NCI-H187 (cell line): ENCODE measurements at places on chromosomes 13 and 19.
A peak's percentile ranks its signal among the peaks of the same experiment; 100 is the strongest.

GRCh38 chr13:113155201-113155600 lies 3.2 kb upstream of the PROZ start:
- no peak for DNase-seq

GRCh38 chr19:49094505-49095482 lies 9.5 kb downstream of the SNRNP70 start:
- DNase-seq = no peak

DNA sequence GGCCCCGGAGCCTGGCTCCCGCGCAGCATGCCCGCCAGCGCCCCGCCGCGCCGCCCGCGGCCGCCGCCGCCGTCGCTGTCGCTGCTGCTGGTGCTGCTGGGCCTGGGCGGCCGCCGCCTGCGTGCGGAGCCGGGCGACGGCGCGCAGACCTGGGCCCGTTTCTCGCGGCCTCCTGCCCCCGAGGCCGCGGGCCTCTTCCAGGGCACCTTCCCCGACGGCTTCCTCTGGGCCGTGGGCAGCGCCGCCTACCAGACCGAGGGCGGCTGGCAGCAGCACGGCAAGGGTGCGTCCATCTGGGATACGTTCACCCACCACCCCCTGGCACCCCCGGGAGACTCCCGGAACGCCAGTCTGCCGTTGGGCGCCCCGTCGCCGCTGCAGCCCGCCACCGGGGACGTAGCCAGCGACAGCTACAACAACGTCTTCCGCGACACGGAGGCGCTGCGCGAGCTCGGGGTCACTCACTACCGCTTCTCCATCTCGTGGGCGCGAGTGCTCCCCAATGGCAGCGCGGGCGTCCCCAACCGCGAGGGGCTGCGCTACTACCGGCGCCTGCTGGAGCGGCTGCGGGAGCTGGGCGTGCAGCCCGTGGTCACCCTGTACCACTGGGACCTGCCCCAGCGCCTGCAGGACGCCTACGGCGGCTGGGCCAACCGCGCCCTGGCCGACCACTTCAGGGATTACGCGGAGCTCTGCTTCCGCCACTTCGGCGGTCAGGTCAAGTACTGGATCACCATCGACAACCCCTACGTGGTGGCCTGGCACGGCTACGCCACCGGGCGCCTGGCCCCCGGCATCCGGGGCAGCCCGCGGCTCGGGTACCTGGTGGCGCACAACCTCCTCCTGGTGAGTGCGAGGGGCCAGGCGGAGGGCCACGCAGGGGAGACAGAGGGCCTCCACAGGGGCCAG lies at the start of gene KL:
Gene KL, plus strand, starts transcription at position 10 of the 909 bp plus-strand sequence. Its CDS starts 18 bp downstream, at position 28.
- DNase-seq = no peak

GRCh38 chr19:46601318-46602224 lies at the start of gene CALM3:
Gene CALM3 (plus strand): TSS chr19:46601330. CDS start chr19:46601435, 105 bp downstream.
- DNase-seq = no peak

DNA sequence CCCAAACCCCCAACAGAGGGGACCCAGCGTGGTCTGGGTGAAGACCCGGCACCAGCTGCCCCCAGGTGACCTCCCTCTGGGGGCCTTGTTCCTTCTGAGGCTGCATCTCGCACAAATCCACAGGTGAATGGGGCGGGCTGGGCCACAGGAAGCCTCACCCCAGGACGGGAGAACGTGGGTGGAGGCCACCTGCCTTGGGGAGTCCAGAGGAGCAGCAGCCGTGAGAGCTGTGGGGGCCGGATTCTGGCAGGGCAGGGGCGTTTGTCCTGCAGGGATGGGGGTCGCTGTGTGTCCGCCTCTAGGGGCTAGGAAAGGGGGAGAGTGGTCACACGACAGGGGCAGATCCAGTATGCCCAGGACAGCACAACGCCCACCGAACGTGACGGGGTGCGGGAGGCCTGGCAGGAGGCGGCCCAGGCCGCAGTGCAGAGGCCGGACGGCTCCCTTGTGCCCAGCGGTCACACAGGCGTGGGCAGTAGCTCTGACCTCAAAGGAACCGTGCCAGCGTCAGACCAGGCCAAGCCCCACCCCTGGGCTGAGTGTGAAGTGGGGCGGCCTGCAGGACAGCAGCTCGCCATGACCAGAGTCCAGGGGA lies 6.7 kb downstream of the POLR2E start:
- DNase-seq = no peak

DNA sequence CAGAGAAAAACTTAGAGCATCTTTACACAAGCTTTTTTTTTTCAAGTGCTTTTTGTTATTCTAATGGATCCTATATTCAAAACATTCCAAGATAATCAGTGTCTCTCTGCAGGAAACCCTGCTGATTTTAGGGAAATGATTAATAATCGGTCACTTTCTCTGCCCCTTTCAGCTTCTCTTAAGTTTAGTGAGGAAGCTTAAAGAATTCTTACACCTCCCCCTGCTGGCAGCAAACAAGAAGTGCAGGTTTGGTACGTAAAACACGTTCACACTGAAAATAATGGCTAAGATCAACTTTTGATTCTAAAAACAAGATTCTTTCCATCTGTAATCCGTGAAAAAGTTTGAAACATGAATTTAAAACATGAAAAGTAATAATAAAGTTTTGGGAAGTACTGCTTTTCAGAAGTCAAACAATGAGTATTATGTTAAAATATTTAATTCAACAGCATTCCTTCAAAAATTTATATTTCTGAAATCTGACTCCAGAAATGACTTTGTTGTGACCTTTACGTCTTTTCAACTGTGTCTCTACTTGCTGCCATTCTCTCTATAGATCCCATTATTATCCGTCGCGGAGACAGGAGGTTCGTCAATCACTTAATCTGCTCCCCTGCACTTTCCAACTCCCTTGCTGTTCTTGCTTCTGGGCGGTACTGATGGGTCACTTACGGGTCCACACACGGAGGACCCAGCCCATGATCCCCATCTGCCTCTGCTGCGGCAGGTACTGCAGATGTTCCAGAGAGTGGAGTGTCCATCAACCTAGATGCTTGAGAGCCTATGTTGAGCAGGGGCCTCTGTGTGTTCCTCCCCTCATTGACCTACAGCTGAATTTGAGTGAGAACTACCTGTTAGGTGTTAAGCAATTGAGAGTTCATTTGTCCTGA lies 203.1 kb upstream of the EDNRB start:
- DNase-seq = no peak

GRCh38 chr13:100860866-100861265 lies 186.3 kb upstream of the TMTC4 start:
- DNase-seq = no peak

- no peak for DNase-seq
Measured at GRCh38 chr19:40279761-40280607, 5.2 kb downstream of the AKT2 start.

- peak; percentile 46 for DNase-seq
Measured at GRCh38 chr19:12766051-12766521, 9.3 kb downstream of the HOOK2 start.

GRCh38 chr13:52187029-52187423 lies 27.6 kb upstream of the NEK3 start:
- DNase-seq = no peak

DNA sequence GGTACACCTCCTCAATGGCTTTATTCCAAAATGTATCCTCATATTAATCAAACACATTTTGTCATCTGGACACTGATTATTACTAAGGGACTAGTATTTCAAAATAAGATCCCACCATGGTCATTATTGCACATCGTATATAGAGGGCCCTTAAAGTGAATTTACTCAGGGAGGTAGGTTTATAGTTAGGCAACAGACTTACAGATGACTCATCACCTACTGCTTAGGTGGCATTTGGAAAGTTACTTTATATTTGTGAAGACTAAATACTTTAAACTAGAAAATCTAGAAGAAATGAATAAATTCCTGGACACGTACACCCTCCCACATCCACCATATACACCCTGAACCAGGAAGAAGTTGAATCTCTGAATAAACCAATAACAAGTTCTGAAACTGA lies 353.0 kb downstream of the KCTD12 start:
- DNase-seq = no peak

GRCh38 chr19:6238256-6238642 lies 41.5 kb downstream of the MLLT1 start:
- DNase-seq = no peak

GRCh38 chr13:37201081-37201480 lies 95.6 kb upstream of the CSNK1A1L start:
- DNase-seq = no peak

DNA sequence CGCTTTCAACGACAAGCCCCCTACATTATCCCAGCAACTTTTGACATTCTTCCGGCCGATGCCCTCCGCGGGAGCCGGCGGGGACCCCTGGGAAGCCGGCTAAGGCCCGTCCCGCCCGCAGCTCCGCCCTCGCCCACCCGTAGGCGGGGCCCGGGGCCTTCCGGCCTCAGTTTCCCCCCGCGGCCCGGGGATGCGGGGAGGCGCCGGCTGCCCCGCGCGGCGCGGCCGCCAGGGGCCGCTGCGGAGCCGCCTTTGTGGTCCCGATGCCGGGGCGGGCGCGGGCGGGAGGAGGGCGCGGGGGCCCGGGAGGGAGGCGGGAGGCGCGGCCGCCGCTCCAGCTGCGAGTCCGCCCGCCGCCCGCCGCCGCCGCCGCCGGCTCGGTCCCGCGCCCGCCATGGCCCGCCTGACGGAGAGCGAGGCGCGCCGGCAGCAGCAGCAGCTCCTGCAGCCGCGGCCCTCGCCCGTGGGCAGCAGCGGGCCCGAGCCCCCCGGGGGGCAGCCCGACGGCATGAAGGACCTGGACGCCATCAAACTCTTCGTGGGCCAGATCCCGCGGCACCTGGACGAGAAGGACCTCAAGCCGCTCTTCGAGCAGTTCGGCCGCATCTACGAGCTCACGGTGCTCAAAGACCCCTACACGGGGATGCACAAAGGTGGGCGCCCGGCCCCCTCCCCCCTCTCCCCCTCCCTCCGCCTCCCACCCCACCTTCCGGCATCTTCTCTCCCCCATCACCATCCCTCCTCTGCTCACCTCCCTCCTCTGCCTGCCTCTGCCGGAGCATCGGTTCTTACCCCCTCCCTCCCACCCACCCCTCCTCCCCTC lies at the start of gene CELF5:
Gene CELF5, plus strand, starts transcription at position 316 of the 823 bp plus-strand sequence. Its CDS starts 79 bp downstream, at position 395.
- DNase-seq = no peak

DNA sequence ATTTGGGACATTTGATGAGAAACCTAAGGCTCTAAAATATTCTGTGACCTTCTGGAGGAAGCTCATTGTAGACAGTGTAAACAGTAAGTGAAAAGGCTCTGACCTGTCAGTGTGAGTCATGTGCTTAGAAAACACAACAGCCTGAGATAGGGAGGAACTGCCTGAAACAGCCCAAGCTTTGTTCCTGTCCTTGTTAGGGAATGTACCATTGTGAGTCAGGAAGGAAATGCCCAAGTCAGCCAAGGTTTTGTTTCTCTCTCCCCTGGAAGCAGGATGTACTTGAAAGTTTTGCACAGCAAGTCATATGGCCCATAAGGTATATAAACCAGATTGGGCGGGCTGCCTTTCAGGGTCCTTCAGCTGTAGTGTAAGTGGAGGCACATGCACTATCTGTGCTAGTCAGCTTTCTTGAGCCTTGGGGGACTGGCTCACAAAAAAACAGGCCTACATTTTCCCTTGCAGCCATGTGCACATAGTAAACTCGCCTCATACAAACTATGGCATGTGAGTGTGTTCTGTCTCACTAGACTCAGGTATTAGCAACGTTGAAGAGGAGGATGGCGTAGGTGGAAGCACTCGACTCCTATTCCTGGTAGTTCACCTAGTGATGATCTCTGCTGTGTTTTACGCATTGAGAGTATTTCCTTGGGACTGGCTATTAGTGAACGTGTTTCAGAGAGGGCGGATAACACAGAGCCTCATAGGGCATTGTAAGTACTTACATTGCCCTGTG lies 141.2 kb upstream of the KLHL1 start:
- DNase-seq = no peak

GRCh38 chr19:39676004-39676403 lies 20.3 kb downstream of the LGALS16 start:
- no peak for DNase-seq

GRCh38 chr13:92158346-92158745 lies 759.9 kb downstream of the GPC5 start:
- no peak for DNase-seq

GRCh38 chr19:1754636-1755466 lies 1.5 kb downstream of the ONECUT3 start:
- no peak for DNase-seq

- no peak for DNase-seq
Measured at GRCh38 chr19:45063851-45064801, 12.2 kb downstream of the ZNF296 start.

- DNase-seq = no peak
Measured at GRCh38 chr13:95955255-95955654, 97.9 kb downstream of the UGGT2 start.

DNA sequence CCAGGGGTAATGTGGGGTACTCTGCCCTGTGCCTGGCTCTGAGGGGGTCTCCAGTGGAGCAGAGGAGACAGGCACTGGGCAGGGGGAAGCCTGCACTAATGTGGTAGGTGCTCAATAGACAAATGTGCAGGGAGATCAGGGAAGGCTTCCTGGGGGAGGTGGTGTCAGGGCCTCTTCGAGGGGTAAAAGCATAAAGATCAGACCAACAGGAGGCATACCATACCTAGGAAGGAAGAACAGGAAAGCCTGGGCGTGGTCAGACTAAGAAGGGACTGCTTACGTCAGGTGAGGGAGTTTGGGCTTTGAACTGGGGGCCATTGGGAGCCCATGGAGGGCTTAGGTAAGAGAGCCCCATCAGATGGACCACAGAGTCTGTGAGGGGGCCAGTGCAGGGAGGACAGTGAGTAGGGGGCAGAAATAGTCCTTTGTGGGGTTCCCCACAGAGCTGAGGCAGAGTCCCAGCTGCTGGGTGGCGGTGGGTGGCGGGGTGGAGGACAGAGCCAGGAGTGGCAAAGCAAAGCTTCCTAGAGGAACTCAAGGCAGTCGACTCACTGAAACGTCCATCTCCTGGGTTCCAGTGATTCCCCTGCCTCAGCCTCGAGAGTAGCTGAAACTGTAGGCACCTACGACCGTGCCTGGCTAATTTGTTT lies 8.8 kb downstream of the PRR36 start:
- no peak for DNase-seq

DNA sequence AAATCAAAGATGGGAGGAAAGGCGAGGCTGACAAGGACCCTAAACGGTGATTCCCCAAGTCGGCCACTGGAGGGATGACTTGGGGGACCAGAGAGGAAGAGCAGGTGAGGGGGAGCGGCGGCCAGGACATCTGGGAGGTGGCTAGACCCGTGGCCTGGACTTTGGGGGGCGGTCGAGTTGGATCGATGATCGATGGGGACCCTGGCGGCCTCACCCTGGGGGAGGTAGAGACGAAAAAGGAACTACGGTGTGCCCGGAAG lies 7.7 kb upstream of the CIRBP start:
- DNase-seq = no peak

DNA sequence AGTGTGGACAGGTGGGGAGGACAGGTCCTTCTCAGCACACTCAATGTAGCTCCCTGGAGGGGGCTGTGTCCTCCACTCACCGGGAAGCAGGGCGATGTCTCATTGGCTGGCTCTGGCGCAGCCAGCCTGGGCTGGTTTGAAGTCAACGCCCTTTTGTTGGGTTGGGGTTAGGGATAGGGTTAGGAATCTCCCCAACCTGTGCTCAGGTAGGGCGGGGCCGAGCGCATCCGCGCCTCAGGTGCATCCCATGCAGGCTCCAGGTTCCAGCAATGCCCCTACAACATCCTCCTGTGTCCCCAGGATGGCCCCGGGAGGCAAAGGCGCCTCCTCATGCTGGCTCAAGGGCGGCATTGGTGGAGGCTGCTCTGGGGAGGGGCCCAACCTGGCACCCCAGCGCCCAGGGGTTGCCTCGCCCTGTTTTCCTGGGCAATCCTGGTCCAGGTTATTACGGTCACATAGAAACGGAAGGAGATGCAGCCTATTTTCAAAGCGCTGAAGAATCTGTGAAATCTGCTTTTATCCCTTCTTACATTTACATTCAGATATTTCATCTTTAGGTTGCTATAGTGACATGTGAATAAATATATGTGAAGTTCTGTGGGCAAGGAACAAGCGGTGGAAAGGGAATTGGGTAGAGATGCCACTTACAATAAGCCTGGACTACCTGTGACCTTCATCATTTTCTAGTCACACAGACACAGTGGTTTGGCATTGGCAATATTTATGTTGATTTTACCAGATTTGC lies 74.3 kb downstream of the TM9SF2 start:
- no peak for DNase-seq
